ENCODE measurements at places on chromosomes 13 and 19. TPM values are rescaled to one million over a fixed set of nuclear protein-coding genes. Genes with fewer than 3 reads are reported as not detected.

Gene PBX4
- 101 TPM for total RNA-seq

Gene SLITRK6
- not detected for total RNA-seq

Gene EML2
- total RNA-seq, result 184 TPM

Gene LENG9
- 4.4 TPM for total RNA-seq

Gene GRIN3B
- total RNA-seq, result not detected

Gene FCER2
- total RNA-seq, result 2.8 TPM
